ENCODE measurements at places on chromosomes 5 and 9.

- no peak for DNase-seq
Measured at GRCh38 chr9:19424176-19424779, 15.5 kb downstream of the ACER2 start.

DNA sequence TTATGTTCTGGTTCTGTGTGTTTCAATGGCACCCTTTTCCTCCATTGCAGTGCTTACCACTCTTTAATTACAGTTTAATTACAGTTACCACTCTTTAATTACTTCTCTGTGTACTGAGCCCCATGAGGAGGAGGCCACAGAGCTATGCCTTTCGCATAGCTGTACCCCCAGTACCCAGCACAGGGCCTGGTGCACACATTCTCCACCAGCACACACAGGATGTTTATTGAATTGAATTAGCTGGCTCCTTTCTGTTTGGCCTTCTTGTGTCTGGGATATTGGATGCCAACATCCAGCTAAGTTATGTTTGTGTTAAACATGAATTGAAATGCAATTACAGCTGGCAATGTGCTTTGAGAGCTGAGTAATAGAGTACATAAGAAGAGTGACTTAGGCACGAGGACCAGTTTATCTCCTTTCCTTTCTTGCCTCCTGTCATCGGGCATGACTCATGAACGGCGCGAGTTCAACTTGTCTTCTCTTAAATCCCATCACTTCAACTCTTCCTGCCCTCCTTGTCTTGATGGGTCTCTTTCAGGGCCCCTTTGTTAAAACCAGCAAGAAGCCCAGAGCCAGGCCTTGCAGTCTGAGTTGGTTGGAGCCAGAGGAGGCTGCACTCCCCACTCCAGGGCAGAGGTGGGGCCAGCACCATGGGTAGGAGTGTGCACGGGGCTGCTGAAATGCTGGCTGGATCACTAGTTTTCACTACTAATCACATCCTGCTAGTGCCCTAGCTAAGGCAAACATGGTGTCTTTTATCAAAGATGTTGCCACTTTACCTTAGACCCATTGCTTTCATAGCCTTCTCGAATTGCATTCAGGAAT, 37.4 kb downstream of the MVB12B start:
- DNase-seq: no peak

GRCh38 chr5:151183456-151184245, 26.1 kb upstream of the ANXA6 start:
- no peak for DNase-seq

DNA sequence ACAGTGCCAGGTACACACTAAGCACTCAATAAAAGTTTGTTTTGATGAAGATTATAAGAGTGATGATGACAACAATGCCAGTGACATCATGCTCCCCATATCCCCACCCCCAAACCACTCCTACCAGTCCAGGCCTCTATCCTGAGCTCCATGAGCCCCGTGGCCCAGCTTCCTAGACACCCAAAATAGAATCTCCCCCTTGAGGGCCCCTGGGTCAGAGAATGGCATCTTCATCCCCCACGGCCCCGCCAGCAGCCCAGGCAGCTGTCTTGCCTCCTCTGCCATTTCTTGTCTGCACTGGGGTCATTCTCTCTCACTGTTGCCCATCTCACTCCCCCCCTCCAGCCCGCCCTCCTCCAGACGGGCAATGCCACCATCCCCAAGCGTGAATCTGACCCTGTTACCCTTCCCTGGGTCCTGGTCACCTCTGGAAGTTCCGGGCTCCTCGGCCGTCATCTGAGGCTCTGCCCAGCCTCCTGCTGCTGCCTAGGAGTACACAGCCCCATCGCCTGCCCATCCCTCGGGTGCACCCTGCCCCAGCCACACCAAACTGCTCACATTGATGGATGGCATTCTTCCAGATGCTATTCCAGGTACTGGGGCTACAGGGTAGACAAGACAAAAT, 76.8 kb upstream of the LMX1B start:
- DNase-seq: no peak

DNA sequence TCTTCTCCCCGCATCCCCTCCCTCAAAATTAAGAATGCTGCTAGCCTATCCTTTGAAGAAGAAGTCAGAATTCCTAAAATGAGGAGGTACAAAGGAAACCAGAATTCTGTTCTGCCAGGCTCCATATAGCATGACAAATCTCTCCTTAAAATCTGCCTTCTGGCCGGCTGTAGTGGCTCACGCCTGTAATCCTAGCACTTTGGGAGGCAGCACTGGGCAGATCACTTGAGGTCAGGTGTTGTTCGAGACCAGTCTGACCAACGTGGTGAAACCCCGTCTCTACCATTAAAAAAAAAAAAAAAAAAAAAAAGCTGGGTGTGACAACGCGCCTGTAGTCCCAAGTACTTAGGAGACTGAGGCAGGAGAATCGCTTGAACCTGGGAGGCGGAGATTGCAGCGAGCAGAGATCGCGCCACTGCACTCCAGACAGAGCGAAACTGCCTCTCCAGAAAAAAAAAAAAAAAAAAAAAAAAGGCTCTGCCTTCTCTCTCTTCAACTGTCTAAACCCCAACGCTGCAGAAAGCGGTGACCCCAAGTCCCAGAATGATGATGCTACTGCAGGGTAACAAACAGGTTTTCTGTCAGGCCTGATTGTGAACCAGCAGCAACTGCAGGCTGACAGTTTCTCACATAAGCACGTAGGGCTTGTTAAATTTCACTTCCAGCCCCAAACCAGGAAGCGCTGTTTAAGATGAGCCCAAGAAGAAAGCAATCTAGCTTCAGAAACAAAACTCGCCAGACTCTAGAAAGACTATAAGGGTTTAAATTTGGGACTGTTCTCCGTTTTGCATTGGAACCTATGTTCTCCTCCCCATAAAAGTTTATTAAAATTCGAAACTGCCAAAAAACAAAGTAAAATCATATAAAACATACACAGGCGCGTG, 963 bp upstream of the CAST start:
- peak; percentile 38 for DNase-seq

DNA sequence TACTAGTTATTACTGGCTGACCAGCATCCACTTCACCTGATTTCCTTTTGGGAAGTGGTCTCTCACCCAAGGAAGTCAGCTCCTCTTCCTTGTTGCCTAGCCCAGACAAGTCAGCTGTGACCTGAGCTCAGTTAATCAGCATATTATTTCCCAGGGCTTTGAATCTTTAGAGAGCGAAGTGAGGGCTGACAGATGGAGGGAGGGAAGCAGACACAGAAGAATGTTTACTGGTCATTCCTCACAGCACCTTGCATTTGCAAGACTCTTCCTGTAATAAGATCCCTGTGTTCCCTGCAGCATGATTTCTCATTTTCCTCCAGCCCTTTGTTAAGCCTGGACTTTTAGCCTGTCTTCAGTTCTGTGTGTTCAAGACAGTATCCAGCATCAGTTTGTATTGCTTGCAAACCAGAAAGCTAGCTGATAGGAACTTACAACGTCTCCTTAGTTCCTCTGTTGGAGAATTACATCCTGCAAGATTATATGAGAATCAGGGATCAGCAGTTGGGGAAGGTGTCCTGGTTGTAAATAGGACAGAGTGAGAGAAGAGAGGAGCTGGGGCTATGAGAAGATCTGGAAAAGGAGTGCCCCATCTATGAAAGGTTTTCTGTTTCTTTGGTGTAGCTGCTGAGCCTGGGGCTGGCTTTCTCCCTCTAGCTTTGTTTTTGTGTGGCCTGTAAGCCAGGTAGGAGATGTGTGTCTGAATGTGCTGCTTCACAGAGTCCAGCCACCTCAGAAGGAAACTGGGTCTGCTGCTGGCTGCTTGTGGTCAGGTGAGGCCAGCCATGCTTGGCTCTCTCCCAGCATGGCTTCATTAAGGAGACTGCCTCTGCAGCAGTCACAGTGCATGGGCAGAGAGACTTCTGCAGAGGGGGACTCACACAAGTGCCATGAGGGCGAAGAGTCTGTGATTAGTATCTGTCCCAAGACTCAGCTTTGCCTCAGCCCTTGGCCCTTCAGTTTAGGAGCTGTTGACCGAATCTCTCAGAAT, 50.3 kb downstream of the MAN2A1 start:
- no peak for DNase-seq

DNA sequence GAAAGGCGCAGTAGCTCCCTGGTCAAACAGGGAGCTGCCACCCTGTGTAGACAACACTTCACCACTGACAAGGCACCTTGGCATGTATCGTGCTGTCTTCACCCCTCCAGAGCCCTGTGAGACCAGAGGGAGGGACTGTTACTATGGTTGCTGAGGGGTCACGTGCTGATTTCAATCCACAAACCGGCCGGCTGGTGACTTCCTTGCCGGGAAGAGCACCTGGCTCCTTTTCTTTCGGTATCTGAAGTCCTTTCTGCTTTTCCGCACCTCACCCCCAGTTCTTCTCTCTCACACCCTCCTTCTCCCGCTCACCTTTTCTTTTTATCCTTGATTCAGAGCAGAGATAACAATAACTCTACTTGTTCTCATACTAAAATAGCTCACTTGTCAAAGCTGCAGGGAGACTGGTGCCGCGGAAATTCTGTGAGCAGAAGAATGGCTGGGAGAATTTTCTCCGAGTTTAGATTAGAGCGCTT, 327.2 kb downstream of the ZSWIM6 start:
- DNase-seq: no peak

- peak; percentile 52 for DNase-seq
Measured at GRCh38 chr9:111916234-111916645, 19.6 kb downstream of the UGCG start.

DNA sequence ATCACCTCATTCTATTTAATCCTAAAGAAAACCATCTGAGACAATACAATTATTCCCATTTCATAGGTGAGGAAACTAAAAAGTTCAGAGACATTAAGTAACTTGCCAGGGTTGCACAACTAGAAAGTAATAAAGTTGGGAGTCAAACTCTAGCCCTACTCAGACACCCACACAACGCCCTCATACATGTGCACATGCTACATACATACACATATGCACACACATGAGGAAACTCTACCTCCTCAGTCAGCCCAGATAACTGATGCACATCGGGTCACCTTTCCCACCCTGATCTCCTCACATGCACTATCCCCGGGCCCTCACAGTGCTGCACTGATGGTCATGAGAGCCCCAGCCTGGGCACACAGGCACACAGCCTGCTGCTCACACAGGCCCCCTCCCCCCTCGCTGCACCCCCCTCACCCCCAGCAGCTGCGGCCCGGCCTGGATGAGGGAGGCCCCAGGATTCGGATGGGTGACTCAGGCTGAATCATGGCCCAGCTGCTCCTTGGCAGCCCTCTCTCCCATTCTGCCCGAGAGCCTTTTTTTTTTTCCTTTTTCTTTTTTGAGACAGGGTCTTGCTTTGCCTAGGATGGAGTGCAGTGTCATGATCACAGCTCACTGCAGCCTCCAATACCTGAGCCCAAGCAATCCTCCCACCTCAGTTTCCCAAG, 5.0 kb upstream of the GPRIN1 start:
- DNase-seq: no peak

GRCh38 chr9:135902655-135903357, 4.5 kb downstream of the CAMSAP1 start:
- DNase-seq: no peak

Data from activated T-cell treated with anti-CD3 and anti-CD28 coated beads, Interleukin-2, amount 50 U/mL, for 72 hours (primary cell).